ENCODE measurements at places on chromosomes 1 and 21. TPM values are rescaled to one million over a fixed set of nuclear protein-coding genes. Genes with fewer than 3 reads are reported as not detected.

DNA sequence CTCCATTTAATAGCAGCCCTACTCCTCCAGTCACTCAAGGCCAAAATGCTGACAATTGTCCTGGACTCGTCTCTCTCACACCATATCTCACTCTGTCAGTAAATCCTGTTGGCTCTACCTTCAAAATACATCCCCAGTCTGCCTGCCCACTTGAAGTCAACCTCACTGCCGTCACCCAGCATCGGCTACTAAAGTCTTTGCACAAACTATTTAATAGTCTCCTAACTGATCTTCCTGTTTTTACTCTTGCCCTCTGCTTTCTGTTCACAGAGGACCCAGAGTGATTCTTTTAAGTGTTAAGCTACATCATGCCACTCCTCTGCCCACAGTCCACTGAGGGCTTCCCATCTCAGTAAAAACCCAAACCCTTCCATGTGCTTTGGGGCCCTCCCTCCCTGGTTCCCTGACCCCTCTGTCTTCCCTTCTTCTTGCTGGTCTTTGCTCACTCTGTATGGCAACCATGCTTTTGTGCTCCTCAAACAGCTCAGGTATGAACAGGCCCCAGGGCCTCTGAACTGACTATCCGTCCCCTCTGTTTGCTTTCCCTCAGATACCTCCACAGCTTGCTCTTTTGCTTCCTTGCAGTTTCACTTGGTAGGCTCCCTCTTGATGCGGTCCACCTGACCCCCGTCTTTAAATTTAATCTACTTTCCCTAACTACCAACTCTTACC, 19.0 kb downstream of the RNASEL start:
- no peak for DNase-seq

- no peak for DNase-seq
Observed at GRCh38 chr1:228669242-228669585, 66.1 kb upstream of the RHOU start.

DNA sequence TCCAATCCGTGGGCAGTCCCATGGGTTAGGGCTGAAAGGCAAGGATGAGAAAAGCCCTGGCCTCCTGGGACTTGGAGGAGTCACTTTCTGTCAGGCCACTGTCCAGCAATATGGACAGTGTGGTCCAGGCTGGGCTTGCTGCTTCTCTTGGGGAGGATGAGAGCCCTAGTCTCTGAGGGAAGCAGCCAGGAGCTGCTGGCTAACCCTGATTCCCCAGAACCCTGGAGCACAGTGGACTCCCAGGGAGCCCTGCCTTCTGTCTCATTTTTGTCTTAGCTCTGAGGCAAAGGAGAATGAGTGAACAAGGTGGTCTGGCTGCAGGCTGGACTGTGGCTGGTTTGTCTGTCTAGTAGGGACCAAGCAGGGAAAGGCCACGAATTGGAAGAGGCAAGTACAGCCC, 23.8 kb upstream of the EDN2 start:
- DNase-seq: no peak

GRCh38 chr1:58899587-58900271, 115.9 kb upstream of the JUN start:
- no peak for DNase-seq

GRCh38 chr1:192905049-192905448, 96.2 kb downstream of the RGS2 start:
- DNase-seq: no peak

DNA sequence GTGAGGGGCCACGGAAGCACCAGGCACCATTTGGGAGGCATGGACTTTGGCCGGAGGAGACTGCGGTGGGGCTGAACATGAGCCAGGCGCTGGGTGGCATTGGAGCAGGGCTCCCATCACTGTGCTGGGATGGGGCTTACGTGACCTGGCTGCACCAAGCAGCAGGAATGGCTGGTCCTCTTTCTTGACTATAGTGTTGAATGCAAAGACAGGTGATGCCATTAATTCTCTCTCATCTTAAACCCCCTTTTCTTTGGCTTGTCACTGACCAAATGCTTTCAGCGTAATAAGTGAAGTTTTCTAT, 447.9 kb downstream of the CAMTA1 start:
- DNase-seq: no peak

GRCh38 chr21:29195981-29196669, 65.7 kb downstream of the MAP3K7CL start:
- no peak for DNase-seq

GRCh38 chr1:79732950-79733349, 726.4 kb upstream of the ADGRL4 start:
- DNase-seq: no peak

DNA sequence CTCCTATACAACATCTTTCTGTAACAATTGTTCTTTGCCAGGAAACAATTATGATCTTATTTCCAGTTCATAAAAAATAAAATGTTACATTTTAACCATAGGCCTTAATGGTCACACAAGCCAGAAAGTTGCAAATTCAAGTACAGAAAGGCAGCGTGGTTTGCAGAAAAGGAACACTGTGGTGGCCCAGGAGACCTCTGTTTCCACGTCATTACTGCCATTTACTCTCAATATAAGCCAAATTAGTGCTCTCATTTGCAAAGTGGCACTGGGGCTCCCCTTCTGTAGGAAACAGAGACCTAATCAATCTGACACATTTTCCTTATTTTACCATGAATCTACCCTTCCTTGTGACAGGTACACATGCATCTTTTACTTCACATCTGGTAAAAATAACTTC, 79.3 kb upstream of the TLR5 start:
- no peak for DNase-seq

DNA sequence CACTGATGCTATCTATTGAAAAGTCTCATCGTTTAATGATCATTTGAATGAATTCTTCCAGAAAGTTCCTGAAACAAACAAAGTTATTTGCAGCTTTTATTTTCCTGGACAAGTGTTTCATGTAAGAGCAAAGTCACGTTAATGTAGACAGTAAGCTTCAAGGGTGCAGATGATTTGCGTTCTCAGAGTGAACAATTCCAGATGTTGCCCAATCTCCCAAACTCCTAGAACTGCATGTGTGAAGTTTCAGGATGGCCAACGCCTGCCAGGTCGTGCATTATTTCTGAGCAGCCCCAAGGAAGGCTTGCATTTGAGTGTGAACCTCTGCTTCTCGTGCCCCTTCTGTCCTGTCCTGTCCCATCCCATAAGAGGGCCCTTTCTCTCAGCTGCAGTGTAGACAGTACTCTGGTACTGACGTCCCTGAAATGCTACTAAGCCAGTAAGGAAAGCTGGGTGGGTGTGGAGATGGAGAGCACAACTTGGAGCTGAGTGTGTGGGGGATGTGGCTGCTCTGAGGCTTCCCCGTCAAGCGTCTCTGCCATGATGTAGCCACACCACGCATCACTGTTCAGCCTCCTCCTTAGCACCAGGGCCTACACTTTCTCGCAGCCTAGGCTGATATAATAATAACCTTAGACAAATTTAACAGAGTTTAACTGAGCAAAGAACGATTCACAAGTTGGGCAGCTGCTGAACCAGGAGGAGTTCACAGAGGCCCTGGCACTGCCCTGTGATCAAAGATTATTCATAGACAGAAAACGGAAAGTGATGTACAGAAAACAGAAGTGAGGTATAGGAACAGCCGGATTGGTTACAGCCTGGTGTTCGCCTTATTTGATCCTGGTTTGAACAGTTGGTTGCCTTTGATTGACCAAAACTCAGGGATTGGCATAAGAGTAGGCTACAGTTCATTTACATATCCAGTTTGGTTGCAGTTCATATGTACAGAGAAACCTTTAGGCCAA, 50.4 kb downstream of the RHOU start:
- DNase-seq: no peak

- DNase-seq: no peak
Observed at GRCh38 chr1:77686796-77687518, 4.5 kb upstream of the ZZZ3 start.

DNA sequence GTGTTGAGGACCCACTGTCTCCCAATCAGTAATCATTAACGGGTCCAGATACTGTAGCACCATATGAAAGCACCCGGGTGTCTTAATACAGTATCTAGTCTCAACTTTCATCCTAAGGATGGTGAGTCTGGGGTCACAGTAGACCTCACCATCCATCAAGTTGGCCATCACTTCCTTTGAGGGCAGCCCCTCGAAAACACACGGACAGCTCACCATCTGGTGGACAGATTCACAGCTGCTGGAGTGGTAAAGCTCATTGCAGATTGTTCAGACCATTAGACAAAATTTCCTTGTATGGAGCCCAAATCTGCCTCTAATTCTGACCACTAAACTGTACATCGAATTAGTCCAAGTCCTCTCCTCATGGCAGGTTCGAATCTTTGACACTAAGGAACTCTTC, 123.1 kb downstream of the PGBD5 start:
- DNase-seq: no peak

OR2T29 gene
- polyA plus RNA-seq: not detected

UAP1 gene
- polyA plus RNA-seq: 41.6 TPM

ZC3H12A gene
- polyA plus RNA-seq: 10.1 TPM

OR2T11 gene
- polyA plus RNA-seq: not detected

ZNHIT6 gene
- polyA plus RNA-seq: 17.4 TPM

FNDC7 gene
- not detected for polyA plus RNA-seq

LAX1 gene
- not detected for polyA plus RNA-seq

S100A3 gene
- polyA plus RNA-seq: 0.86 TPM

SPRR2E gene
- not detected for polyA plus RNA-seq

AMY1A gene
- not detected for polyA plus RNA-seq
